Left ventricle myocardium inferior (tissue), 1 donor: ENCODE measurements at places on chromosomes 11 and 22.

- DNase-seq = no peak
These were observed 4.9 kb upstream of the FLI1 start for GRCh38 chr11:128688896-128689546.

GRCh38 chr11:8167796-8168195 is 1.0 kb downstream of the RIC3 start:
- DNase-seq = no peak

- DNase-seq = no peak
These were observed 65.3 kb upstream of the SLN start for GRCh38 chr11:107777110-107777509.

- DNase-seq = no peak
These were observed 6.0 kb upstream of the TMEM123 start for GRCh38 chr11:102458548-102458947.

GRCh38 chr22:23836281-23836680 is 2.5 kb downstream of the DERL3 start:
- DNase-seq = no peak

GRCh38 chr11:110874437-110875030 is 162.3 kb upstream of the ARHGAP20 start:
- DNase-seq = no peak

- peak; percentile 51 for DNase-seq
These were observed 35.4 kb upstream of the AMOTL1 start for GRCh38 chr11:94732617-94733281.

DNA sequence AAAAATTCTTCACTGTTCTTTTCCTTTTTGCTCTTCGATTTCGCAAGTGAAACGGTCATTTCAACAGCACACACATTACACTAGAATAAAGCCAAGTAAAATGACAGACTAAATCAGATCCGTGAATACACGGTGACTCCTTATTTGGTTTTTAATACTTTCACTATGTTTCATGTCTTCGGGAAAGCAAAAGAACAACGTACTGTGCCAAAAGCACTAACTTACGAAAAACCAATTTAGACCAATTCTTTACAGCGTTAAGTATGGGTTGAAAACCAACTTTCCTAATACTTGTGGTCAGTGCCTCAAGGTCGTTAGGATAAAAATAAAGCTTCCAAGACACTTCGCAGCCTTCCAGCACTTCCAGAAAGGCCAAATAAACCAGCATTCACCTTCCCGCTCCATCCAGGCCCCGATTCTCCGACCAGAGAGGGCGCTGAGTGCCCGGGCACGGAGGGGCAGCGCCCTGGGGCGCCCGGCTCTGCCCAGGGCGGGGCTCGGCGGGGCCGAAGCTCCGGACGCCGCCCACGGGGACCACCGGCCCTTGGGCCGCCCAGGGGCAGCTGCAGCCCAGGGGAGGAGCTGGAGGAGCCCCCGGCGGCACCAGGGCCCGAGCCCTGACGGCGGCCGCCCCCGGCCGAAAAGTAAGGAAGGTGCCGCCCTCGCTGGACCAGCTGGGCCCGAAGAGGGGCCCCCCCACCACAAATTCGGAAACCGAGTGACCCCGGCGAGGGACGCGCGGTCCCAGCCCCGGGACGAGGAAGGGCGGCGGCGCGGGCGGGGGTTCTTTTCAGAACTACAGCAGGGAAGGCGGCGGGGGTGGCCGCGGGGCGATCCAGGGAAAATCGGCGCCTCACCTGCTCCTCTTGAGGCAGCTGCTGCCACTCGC is 499 bp downstream of the ATL3 start:
- peak; percentile 59 for DNase-seq

GRCh38 chr11:127471662-127472061 is 471.1 kb upstream of the KIRREL3 start:
- DNase-seq = no peak
